ENCODE measurements at places on chromosomes 11 and 22. TPM values are rescaled to one million over a fixed set of nuclear protein-coding genes. Genes with fewer than 3 reads are reported as not detected.

KRTAP5-7 gene
- total RNA-seq, result not detected

C11orf65 gene
- total RNA-seq, result 0.29 TPM

SPDYC gene
- not detected for total RNA-seq

FAM180B gene
- total RNA-seq, result 0.15 TPM

SYT13 gene
- total RNA-seq, result not detected

GAS2L1 gene
- 2.7 TPM for total RNA-seq

SLC25A18 gene
- total RNA-seq, result not detected

DCDC1 gene
- not detected for total RNA-seq

SCN3B gene
- total RNA-seq, result not detected

CCDC15 gene
- 4.2 TPM for total RNA-seq

AGBL2 gene
- total RNA-seq, result 5.2 TPM

POU2AF3 gene
- not detected for total RNA-seq

PNPLA3 gene
- total RNA-seq, result 0.22 TPM

LUZP2 gene
- not detected for total RNA-seq

OR51A2 gene
- not detected for total RNA-seq

RASL10A gene
- total RNA-seq, result 0.76 TPM

IGLL5 gene
- not detected for total RNA-seq

GLYATL1 gene
- not detected for total RNA-seq

NRIP3 gene
- total RNA-seq, result 4.2 TPM

EMID1 gene
- total RNA-seq, result not detected

CRYBB2 gene
- not detected for total RNA-seq

IGSF22 gene
- 0.85 TPM for total RNA-seq

DEPDC7 gene
- total RNA-seq, result 0.46 TPM

DDTL gene
- total RNA-seq, result 4.0 TPM

C11orf58 gene
- 130 TPM for total RNA-seq

ELFN2 gene
- 0.17 TPM for total RNA-seq

SMTNL1 gene
- total RNA-seq, result not detected

BIK gene
- 0.29 TPM for total RNA-seq

DLG2 gene
- total RNA-seq, result 0.88 TPM

MUC5AC gene
- total RNA-seq, result not detected

OR52H1 gene
- total RNA-seq, result 0.20 TPM

OR6A2 gene
- 0.12 TPM for total RNA-seq

SPI1 gene
- total RNA-seq, result not detected
